ENCODE measurements at places on chromosomes 12 and 14. TPM values are rescaled to one million over a fixed set of nuclear protein-coding genes. Genes with fewer than 3 reads are reported as not detected.

DNA sequence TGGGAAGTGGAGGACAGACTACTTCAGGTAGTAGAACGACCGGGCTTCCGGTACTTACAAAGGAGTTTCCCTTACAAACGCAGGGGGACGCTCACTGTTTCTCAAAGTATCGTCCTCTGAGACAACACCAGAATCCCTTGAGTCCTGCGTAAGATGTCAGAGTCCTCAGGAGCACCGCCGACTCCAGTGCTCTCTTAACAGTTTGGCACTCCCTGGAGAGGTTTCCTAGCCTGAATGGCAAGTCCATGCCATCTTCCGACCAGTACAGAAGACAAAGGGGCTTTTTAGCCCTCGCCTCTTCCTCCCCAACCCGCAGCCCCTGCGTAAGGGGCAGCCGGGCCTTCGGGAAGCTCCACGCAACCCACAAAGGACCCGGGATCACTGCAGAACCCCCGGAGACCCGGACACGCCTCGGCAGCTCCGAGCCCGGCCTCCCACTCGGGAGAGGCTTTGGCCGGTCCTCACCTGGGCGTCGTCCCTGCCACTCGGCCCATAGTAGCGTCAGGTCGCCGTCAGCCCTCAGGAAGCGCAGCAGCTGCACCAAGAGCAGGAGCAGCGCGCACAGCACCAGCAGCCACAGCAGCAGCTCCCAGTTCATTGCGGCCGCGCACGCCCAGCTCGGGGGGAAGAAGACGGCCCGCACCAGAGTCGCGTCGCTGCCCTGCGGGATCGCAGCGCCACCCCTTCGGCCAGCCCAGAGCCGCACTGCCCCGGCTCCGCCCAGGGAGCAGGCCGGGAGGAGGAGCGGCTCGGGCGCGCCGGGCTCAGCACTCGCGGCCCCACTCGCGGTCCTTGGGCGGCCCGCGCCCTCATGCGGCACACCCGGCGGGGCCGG, at the start of gene DHRS7:
TSS of gene DHRS7 (minus strand) at position 687 of the 835 bp plus-strand sequence. CDS start at position 598, 89 bp downstream.
- DNase-seq: peak; percentile 80

DNA sequence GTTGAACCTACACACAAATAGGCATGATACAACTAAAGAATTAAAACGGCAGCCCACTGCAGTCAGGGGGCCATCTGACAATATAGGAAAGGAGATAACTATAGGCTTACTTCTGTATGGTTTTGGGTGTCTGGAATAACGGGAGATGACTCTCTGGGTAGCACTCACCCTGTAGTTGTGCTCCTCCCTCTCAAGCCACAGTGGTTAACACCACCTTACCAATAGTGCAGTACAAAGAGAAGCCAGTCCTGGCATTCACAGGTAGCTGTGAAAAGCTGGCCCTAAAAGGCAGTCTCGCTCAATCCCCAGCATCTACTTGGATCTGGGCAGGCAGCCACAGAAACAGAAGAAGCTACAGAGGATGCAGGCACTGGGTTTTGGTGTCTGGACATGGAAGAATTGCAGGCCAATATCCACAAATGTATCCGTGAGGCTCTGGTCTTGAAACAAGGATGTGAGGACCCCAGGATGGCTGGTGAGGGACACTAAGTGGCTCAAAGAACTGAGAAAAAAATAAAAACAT, 93.0 kb downstream of the DPF3 start:
- DNase-seq: no peak

DNA sequence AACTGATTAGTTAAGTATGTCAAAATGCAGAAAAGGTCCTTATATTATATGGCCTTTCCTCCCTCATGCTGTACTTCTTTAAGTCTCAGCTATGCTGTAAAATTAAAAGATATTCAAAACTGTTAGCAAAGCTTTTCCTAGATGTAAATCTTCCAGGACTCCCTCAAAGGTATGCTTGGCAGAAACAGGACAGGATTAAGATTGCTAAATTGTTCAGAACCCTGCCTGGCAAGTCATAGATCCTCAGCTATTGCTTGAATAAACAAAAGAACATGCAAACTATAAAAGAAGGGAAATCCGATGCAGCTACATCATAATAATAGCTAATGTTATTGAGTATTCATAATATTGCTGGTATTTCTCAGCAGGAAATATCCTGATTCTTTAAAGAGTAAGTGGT, 322.6 kb downstream of the CCDC91 start:
- DNase-seq: no peak

DNA sequence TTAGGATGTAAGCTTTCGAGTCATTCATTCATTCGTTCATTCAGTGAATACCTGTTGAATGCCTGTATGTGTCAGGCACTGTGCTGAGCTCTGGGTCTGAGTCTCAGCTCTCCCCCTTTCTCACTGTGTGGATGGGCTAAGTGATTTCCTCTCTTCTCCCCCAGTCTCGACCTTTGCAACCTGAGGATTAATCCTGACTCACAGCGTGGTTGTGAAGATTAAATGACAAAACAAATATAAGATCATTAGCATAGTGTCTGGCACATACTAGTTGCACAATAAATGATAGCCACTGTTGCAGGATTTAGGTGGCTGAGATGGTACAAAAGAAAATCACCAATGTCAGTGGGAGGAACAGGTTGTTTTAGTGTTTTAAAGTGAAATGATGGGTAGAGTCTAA, 136.7 kb downstream of the GPR135 start:
- no peak for DNase-seq

DNA sequence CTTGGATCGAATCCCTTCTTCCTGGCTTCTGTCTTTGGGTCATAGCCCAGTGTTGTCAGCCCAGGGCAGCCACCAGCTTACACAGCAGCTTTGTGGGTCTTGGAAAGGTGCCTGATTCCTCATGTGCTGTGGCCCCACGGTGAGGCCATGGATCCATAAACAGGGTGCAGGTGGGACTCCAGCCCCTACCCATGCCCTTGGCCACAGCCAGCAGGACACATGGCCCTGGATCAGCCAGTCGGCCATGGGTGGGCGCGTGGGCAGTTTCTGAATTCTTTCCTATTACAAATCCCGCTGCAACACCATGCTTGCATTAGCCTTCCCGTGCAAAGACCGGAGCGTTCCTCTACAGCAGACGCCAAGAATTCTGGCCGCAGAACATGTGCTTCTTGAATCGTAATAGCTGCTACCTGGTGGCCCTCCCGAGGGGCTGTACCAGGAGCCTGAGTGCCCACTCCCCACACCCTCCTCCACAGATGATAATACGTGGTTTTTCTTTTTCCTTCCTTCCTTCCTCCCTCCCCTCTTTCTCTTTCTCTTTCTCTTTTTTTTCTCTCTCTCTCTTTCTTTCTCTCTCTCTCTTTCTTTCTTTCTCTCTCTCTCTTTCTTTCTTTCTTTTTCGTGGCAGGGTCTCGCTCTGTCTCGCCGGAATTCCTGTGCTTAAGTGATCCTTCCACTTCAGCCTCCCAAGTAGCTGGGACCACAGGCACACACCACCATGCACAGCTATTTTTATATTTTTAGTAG, 2.9 kb upstream of the MMP17 start:
- DNase-seq: no peak

- DNase-seq: no peak
These were observed 7.6 kb downstream of the GCH1 start for GRCh38 chr14:54894995-54895394.

DNA sequence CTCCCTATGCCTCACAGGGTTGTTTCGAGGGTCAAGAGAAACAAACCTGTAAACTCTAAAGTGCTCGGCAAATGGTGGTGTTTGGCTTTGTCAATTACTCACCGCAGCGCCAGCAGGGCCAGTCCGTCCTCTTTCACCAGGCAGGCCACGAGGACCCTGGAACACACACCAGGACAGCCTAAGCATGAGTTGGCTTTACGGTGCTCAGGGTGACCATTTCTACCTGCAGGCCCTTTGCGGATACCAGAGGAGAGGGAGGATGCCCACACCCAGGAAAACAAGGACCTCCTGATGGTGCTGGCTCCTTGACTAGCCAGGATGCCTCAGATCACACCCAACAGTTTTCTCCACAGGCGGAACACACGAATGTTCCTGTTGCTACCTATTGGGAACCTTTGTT, 11.5 kb downstream of the COL2A1 start:
- no peak for DNase-seq

GRCh38 chr12:48002773-48003218, 1.5 kb downstream of the COL2A1 start:
- no peak for DNase-seq

DNA sequence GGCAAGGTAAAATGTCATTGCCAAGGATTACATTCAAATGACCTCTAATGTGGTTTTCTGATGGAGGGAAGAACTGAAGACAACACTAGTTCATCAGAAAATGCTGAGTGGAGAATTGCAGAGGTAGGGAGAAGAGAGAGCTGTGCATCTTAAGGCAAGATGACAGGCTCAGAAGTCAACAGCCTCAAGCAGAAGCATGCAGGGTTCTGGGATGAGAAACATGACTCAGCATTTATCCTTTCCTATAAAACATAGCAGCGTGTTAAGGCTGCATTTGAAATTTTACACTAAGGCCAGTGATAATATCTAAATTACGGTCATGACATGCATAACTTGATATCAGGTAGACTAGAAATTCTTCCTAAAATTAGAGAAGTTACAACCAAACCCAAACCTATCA, 53.7 kb upstream of the DYRK2 start:
- no peak for DNase-seq

- DNase-seq: peak; percentile 46
These were observed 109.3 kb downstream of the ETV6 start for GRCh38 chr12:11758510-11759493.

DNA sequence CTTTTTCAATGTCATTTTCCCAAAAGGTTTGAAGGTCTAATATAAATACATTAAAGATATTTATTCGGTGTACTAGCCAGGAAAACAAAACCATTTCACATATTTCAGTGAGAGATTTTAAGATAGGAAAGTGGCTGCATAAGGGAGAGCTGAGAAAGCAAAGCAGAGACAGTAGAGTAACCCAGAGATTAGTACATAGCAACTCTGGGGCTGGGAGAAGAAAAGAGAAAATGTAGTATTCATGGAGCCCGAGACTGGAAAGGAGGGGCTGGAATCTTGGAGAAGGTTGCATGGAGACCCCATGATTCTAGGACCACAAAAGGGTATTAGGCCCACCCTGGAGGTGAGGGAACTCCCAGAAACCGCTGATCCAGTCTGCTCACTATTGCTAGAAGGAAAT, 236.9 kb downstream of the PAWR start:
- DNase-seq: no peak

- DNase-seq: no peak
These were observed 34.4 kb upstream of the CCNT1 start for GRCh38 chr12:48750769-48751356.

DNA sequence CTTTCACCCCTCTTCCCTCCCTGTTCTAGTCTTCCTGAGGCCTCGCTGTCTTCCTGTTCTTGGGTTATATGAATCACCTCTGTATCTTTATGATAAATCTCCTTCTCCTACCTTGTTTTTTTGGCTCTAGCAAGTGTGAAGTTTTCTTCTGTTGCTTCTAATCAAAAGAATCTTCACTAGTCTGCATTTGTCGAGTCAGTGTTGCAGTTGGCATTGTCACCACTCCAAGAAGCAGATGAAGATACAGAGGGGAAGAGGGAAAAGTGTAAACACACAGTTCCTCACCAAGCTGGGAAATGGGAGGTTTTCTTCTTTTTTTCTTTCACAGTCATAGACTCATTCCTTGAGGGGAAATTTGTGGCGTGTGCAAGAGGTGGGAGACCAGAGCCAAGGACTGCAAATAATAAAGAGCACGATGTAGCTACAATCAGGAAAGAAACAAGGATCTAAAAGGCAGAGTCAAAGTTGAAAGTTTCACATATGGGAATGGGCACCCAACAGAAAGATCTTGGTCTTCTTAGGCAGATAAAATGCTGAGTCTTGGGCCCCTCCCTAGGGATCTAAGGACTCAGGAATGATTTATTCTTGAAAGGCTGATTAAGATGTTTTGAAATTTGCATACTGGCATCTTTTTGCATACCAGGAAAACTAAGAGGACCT, 22.2 kb upstream of the PRICKLE1 start:
- DNase-seq: no peak

- no peak for DNase-seq
These were observed 146.8 kb upstream of the RASSF8 start for GRCh38 chr12:25811656-25812126.

- no peak for DNase-seq
These were observed 9.2 kb downstream of the HAL start for GRCh38 chr12:95986635-95987570.

- no peak for DNase-seq
These were observed 653 bp downstream of the PA2G4 start for GRCh38 chr12:56104815-56105608.

- DNase-seq: no peak
These were observed 33.4 kb upstream of the VSX2 start for GRCh38 chr14:74205882-74206281.

DNA sequence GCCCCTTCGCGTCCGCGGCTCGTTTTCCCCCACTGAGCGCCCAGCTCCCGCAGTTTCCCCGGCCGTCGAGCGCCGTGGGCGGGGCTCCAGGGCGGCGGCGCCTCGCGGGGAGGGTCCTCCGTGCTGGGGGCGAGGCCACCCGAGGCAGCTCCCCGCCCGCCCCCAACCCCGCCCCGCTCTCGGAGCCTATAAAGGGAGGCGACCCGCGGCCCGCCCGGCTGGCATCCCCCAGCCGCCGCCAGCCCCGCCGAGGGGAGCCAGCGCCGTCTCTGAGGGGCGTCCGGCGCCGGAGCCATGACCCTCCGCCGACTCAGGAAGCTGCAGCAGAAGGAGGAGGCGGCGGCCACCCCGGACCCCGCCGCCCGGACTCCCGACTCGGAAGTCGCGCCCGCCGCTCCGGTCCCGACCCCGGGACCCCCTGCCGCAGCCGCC, at the start of gene TAMALIN:
TSS of gene TAMALIN (plus strand) at position 221 of the 432 bp plus-strand sequence. CDS start at position 295, 74 bp downstream.
- peak; percentile 75 for DNase-seq

DNA sequence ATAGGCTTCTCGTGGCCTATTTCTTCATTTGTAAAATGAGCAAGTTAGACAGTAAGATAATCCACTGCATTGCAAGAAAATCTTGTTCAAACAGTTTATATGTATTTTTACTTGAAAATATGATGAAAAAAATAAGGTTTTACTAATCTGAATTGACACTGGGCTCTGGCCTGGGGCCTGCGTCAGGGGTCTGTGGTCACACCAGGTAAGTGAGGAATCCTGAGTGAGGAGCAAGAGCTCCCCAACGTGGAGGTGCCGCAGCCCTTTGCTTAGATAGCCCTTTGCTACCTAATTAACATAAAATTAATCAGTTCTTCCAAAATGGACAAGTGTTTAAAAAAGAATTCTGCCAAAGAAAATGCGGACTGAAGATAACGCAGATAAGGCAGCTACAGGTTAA, 39.1 kb upstream of the STAB2 start:
- DNase-seq: no peak

DCP1B gene
- total RNA-seq: 16.2 TPM

C1QL4 gene
- not detected for total RNA-seq

C3AR1 gene
- 4.2 TPM for total RNA-seq

MYH6 gene
- 0.07 TPM for total RNA-seq

MAP3K9 gene
- total RNA-seq: 0.51 TPM

SSPN gene
- 76.7 TPM for total RNA-seq

GUCY2C gene
- not detected for total RNA-seq

CFAP251 gene
- total RNA-seq: 15.3 TPM

AQP6 gene
- total RNA-seq: 0.35 TPM

DCAF4 gene
- 13.7 TPM for total RNA-seq

TSPAN8 gene
- 0.51 TPM for total RNA-seq

NXPH4 gene
- 6.3 TPM for total RNA-seq
